ENCODE measurements at places on chromosomes 3 and 15.

GRCh38 chr3:197519801-197520211 is 36.0 kb downstream of the BDH1 start:
- DNase-seq, result no peak

- DNase-seq, result no peak
Measured at GRCh38 chr3:28291577-28291976, 50.2 kb downstream of the CMC1 start.

DNA sequence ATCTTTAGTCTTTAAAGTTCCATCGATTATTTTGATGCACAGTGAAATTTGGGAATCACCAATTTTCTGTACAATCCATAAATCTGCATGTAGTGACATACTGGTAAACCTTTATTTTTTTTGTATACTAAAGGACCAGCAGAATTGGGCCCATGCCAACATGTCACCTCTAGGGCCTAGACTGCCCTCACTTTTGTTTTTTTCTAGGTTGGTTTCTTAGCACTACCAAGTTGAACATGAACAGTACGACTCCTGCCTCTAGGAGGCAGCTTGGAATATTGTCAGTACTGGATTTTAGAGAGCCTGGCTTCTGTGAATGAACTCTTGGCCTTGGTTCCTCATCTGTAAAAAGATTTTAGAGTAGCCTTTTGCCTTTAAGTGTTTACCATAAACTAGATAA is 32.3 kb downstream of the NKIRAS1 start:
- DNase-seq, result no peak

- no peak for DNase-seq
Measured at GRCh38 chr3:112132554-112132953, 494 bp downstream of the GCSAM start.

- no peak for DNase-seq
Measured at GRCh38 chr3:177441813-177442646, 244.7 kb upstream of the TBL1XR1 start.

DNA sequence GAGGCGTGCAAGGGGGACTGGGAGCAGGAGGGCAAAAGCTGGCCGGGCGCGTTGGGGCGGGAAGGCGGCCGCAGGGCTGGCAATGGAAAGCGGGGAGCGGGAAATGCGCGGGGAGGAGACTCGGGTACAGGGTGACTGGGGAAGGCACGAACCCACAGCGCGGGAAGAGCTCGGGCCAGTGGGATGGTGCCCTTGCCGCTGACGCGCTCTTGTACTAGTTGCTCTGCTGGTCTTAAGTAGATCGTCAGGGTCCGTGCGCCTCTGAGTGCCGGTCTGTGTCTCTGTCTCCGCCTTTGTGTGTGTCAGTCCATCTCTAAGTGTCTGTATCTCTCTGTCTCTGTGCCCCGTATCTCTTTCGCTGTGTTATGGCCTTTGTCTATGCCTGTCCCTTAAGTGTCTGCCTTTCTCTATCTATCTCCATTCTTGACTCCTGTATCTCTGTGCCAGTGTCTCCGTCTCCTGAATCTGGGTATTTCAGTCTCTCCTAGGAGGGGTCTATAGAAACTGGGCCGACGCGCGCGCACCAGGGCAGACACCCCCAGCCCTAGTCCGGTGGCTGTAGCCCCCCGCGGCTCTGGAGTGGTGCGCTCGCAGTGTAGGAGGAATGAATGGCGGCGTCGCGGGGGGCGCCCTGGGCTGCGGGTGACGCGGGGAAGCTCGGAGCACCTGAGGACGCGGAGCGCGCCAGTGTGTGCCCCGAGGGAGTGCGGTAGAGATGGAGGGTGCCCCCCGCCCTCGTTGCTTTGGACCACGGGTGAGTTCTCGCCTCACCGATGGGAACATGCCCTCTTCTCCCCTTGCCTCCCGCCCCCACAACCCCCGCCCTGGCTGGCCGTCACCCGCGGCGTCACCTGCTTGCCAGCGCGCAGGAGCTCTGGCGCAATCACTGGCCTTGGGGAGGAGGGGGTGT is 756 bp upstream of the CAMK2N2 start:
- DNase-seq, result no peak

GRCh38 chr3:149586871-149587270 is 71.0 kb downstream of the WWTR1 start:
- no peak for DNase-seq

- DNase-seq, result no peak
Measured at GRCh38 chr15:88433046-88433685, 34.0 kb downstream of the MRPL46 start.

- no peak for DNase-seq
Measured at GRCh38 chr15:49288391-49288790, 118.3 kb downstream of the GALK2 start.

GRCh38 chr15:79091204-79091867 is 756 bp upstream of the RASGRF1 start:
- no peak for DNase-seq

GRCh38 chr3:126474498-126475412 is 936 bp downstream of the ZXDC start:
- no peak for DNase-seq

DNA sequence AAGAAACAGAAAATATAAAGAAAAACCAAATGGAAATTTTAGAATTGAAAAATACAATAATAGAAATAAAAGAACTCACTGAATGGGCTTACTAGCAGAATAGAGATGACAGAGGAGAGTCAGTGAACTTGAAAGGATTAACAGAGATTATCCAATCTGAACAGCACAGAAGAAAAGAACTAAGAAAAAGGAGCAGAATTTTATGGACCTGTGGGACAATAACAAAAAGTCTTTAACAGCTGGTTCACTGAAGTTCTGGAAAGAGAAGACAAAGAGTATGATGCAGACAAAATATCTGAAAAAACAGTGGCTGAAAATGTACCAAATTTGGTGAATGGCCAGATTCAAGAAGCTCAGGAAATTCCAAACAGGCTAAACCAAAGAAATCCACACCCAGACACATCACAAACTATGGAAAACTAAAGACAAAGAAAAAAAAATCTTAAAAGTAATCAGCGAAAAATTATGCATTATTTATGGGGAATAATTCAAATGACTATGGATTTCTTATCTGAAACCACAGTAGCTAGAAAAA is 9.7 kb upstream of the GNB5 start:
- DNase-seq, result no peak

DNA sequence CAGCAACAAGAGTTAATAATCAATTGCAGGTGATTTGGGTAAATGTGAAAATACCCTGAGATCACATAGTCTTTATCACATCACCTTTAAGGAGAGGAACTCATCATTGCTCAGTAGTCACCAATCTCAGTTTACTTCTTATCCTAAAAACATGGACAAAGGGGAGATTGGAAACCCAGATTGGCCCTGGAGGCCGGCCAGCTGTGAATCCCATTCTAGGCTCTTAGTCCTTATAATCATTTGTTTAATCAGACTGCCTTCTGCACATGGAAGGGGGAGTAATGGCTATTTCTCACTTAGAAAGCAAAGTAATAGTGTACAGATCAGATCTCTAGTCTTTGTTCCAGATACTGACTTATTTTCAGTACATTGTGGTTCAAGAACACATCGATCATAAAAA is 37.2 kb upstream of the CPB1 start:
- no peak for DNase-seq

DNA sequence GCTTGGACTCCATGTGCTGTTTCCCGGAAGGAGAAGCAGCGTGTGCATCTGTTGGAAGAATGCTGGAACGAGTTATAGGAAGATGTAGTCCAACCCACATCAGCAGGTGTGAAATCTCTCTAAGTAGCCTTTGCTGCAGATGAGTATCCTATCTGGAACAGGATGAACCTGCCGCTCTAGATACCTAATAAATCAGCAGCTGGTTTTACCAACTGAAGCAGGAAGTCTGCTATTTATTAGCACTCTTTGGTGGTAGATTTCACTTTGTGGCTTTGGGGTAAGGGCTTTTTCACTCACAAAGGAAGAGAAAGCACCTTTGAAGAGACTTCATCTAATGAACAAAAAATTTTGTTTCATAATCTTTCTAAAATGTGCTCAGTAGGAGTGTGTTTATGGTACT is 66.4 kb downstream of the DCUN1D1 start:
- no peak for DNase-seq

DNA sequence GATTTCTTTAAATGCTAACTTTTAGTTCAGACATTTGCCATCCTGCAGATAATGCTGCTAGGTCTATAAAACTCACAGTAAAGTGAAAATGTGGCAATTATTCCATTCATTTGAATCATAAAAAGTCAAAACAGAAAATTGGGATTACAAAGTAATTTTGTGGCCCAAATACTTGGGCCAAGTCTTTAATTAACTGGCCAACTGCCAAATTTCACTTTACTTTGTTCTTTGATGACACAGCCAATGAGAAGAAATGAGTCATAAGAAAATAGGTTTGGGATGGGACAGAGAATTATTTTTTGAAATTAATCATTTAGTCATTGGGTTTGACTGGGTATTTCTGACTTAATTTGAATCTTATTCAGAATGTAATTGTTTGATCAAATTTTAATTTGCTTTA is 89.8 kb upstream of the SLC2A2 start:
- no peak for DNase-seq
